Activated T-cell treated with anti-CD3 and anti-CD28 coated beads, Interleukin-2, amount 50 U/mL, for 72 hours (primary cell): ENCODE measurements at places on chromosomes 3 and 15.

DNA sequence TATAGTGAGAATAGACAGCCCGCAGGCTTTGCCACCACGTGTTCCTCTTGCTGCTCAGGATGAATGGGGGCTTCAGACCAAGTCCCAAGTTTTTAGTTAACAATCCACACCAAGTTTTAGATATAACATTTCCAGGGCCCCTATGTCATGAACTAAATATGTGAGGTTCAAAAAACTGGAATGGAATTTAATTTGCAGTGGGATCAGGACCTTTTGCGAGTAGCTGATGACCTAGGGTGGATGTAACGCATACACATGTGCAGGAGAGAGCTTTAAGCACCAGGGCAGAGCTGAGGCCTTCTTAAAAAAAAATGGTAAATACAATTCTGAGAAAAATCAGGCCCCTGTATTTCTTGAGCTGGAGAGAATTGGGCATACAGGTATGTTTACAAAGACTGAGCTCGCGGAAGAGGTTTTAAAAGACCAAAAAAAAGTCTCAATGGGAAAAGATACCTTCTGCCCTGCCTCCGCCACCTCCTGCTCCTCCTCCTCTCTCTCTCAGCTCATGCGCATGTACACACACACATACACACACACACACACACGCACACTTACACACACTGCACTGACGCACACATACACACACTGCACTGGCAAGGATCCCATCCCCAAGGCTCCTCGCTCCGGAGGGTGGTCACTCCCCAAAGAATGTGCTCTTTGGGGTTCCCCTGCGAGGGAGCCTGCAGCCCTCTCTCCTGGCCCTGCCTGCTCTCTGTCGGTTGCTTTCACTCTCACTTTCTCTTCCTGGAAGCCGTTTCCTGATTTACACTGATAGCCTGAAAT lies 48.2 kb upstream of the IGF1R start:
- DNase-seq: peak; percentile 41

DNA sequence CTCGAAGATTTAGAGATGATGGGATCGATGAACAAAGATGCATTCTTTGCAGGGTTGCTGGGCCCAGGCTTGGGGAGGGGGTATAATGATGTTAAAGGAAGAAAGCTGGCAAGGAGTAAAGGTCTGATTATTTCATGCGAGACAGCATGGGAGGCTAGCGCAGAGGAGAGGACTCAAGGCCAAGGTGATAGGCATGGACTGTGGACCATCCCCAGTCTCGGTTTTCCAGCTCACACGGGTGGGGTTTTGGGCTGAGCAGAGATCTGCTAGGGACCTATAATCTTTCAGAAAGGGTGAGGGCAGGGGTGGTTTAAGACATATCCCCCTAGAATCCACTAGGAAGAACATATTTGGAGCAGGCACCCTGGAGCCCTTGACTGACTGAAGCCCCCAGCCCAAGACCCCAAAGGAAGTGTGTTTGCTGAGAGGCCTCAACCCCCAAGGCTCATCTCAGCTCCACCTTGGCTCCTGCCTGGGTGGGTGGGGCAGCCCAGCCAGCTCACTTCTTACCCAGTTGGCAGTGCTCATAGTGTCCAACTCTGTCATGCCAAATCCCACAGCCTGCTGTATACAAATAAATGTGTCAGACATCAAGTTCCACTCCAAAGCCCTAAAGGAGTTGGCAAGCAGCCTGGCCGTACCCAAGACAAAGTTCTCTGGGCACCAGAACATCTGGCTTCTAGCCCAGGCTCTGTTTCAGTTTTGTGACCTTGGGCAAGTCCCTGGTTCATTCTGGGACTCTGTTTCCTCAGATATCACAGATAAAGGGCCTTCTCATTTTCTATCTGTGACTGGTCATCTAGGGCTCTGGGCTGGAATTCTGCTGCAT lies 17.9 kb downstream of the ACSBG1 start:
- no peak for DNase-seq

- DNase-seq: no peak
Measured at GRCh38 chr3:141287326-141287725, 55.7 kb downstream of the PXYLP1 start.

DNA sequence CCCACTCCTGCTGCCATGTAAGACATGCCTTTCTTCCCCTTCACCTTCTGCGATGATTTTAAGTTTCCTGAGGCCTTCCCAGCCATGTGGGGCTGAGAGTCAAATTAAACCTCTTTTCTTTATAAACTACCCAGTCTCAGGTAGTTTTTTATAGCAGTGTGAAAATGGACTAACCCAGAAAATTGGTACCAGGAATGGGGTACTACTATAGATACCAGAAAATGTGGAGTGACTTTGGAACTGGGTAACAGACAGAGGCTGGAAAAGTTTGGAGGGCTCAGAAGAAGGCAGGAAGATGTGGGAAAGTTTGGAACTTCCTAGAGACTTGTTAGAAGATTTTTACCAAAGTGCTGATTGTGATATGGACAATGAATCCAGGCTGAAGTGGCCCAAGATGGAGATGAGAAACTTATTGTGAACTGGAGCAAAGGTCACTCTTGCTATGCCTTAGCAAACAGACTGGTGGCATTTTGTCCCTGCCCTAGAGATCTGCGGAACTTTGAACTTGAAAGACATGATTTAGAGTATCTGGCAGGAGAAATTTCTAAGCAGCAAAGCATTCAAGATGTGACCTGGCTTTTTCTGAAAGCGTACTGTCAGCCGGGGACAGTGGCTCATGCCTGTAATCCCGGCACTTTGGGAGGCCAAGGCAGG lies 52.7 kb downstream of the TMCC1 start:
- DNase-seq: no peak

- DNase-seq: no peak
Measured at GRCh38 chr15:80840182-80841130, 61.3 kb downstream of the CEMIP start.

DNA sequence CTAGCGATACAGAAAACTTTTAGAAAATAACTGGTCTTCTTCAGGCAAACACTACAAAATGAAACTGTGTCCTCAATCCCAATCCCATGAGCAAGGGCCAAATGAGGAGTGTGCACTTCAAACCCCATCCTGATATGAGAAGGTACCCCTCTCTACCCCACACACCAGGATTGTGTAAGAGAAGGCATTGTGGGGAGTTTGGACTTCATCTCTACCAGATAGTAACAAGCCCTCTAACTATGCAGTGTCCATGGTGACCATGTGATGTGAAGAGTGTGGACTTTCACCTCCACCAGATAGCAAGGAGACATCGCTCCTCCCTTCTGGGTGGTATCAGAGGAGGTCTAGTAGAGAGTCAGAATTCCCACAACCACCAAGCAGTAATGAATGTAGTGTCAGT lies 769.3 kb downstream of the MECOM start:
- no peak for DNase-seq

DNA sequence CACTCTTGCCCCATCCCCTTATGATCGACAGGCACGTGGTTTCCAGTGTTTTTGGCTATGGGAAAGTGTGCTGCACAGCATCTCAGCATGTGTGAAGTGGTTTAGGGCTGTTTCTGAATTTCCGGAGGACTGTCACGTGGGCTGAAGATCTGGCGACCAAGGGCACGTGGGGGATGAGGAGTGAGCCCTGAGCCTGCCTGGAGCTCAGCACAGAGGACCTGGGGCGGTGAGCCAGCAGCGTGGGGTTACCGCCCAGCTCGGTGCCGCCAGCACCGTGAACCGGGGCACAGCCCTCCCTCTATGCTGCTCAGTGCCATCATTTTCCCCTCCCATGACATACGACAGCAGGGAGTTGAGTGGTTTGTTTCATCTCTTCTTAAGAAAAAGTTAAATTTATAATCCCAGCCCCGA lies 150.2 kb downstream of the DNAJB8 start:
- DNase-seq: peak; percentile 43

- no peak for DNase-seq
Measured at GRCh38 chr3:31868236-31868635, 112.8 kb downstream of the OSBPL10 start.

DNA sequence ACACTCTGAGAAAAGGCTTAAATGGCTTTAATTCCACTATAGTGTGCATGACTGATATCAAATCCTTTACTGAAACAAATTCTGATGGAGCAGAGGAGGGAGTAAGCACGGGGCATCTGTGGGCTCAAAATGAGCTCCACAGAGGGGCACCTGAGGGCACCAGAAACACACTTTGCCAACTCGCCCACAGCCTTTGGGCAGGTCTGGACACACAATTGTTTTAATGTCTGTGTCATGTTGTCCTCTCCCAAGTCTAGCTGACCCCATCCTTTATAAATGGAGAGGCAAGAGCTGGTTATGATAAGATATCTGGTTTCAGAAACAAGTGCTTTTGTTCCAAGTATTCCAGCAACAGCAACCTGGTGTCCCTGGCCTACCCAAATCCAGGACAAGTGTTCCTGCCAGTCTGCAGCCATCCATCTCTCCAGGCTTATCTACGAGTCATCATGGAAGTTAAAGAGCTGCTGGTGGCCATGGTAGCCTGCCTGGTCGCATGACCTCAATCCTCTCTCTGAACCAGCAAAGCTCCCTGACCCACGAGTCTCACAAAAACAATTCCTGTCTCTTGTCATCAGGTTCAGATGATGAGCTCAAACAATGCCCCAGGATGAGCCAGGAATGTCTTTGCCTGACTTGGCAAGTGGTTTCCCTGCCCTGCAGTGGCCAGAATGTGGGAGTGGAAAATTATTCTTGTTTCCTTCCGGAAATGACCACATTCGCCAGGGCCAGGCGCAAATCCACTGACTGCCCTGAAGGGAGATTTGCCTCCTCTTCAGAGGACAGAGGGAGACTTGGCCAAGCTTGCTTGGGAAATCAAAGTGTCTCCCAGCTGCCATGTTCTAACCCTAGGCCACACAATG lies 64.4 kb upstream of the TPM1 start:
- no peak for DNase-seq

DNA sequence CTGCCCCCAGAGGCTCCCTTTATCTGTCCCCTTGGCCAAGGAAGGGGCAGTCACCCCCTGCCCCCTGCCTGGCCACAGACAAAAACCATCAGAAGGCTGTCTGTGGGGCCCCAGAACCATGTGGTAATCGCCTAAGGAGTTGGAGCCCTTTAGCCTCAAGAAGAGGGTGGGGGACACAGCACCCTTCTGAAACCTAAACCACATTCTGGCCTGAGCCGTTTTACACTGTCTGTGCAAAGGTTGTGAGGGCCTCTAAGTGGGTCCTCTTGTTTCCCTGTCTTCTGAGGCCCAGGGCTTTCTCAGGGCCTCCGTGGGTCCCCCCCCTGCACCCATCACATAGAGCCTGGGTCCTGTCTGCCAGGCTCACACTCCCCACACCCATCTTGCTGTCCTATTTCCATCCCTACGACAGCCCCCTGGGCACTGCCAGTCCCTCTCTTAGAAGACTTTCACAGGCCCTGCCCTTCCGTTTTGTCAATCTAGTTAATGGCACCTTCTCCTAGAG lies 17.9 kb upstream of the RPUSD3 start:
- no peak for DNase-seq

- DNase-seq: no peak
Measured at GRCh38 chr3:4581920-4582611, 88.9 kb downstream of the ITPR1 start.

- DNase-seq: no peak
Measured at GRCh38 chr15:68364028-68364659, 67.8 kb downstream of the ITGA11 start.

GRCh38 chr3:79361748-79362378 lies 405.9 kb downstream of the ROBO1 start:
- no peak for DNase-seq

DNA sequence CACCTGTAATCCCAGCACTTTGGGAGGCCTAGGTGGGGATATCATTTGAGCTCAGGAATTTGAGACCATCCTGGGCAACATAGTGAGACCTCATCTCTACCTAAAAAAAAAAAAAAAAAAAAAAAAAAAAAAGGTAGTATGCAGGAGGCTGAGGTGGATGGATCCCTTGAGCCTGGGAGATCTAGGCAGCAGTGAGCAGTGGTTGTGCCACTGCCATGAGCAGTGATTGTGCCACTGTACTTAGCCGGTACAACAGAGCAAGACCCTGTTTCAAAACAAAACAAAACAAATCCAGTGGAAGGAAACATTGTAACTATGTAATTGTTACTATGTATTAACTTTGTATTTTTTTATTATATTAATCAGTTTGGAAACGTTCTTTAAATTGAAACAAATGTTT lies 5.9 kb downstream of the FEM1B start:
- no peak for DNase-seq

DNA sequence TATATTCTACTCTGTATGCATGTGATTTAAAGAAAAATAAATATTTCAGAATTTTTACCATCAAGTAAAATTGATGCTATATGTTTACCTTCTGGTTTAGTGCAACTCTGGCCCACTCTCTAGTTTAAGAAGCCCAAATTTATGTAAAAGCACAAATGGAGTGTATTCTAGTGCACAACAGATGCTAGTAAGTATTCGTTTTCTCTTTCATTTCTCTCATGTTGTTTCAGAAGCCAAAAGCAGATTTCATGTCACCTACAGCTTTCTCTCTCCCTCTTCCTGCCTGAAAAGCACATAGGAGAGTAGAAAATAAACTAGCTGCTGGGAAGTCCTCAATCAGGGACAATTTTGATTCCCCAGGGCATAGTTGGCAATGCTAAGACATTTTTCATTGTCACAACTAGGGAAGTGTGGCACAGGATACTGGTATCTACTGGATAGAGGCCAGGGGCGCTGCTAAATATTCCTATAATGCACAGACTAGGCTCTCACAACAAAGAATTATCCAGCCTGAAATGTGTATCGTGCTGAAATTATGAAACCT lies 147.4 kb upstream of the ARHGEF26 start:
- no peak for DNase-seq

DNA sequence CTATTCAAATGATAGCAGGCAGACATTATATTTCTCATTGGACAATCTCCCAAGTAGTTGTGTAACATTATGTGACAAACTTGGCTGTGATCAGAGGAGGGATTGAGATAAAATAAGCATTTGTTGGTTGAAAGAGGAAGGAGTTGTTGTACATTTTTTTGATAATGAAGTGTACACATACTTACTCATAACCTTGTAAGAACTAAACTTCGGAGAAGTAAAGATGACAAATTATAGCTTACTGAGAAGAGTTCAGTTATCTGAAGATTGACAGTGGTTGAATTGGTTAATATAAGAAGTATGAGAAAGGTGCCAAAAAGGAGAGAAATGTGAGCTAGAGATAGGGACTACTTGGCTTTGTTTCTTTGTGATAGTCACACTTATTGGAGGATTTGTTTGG lies 32.6 kb downstream of the STT3B start:
- DNase-seq: no peak
